Left ventricle myocardium inferior (tissue), 1 donor: ENCODE measurements at places on chromosomes 2 and 18. TPM values are rescaled to one million over a fixed set of nuclear protein-coding genes. Genes with fewer than 3 reads are reported as not detected.

DNA sequence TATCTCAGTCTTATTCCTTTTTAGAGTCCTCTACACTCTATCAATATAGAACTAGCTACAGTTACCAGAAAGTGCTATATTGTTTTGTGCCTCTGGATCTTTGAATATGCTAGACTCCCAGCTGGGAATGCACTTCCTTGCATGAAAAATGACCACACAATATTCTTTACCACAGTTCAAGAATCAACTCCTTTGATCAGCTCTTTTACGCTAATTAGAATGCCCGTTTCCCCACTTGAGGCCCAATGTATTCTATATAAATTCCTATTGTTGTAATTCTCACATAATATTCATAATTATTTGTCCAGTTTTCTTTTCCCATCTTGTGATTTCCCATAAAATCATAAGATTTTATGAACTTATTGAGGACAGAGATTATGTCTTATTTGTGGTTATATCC lies 142.2 kb downstream of the UBE2E3 start:
- no peak for DNase-seq
- no peaks in the 10 kb centered on the region for H3K27me3 ChIP-seq
- H3K4me3 ChIP-seq: no peak overlapping the region
- H3K27ac ChIP-seq: no peak overlapping the region
- H3K36me3 ChIP-seq: no peaks in the 10 kb centered on the region

- H3K27ac ChIP-seq: no peak overlapping the region
- no peak for DNase-seq
- no peaks in the 10 kb centered on the region for H3K4me1 ChIP-seq
- H3K27me3 ChIP-seq: no peaks in the 10 kb centered on the region
- H3K36me3 ChIP-seq: no peaks in the 10 kb centered on the region
Measured at GRCh38 chr2:106085181-106085940, 108.7 kb downstream of the UXS1 start.

- DNase-seq: no peak
- no peak overlapping the region for H3K27ac ChIP-seq
- H3K36me3 ChIP-seq: no peaks in the 10 kb centered on the region
- H3K27me3 ChIP-seq: no peaks in the 10 kb centered on the region
Measured at GRCh38 chr2:145777297-145777696, 1257.4 kb upstream of the ZEB2 start.

GRCh38 chr2:47534179-47534919 lies 131.4 kb downstream of the MSH2 start:
- peaks cover 25% of the 10 kb centered on the region for H3K4me1 ChIP-seq
- DNase-seq: no peak
- H3K36me3 ChIP-seq: no peaks in the 10 kb centered on the region
- H3K27me3 ChIP-seq: no peaks in the 10 kb centered on the region
- H3K4me3 ChIP-seq: no peak overlapping the region

DNA sequence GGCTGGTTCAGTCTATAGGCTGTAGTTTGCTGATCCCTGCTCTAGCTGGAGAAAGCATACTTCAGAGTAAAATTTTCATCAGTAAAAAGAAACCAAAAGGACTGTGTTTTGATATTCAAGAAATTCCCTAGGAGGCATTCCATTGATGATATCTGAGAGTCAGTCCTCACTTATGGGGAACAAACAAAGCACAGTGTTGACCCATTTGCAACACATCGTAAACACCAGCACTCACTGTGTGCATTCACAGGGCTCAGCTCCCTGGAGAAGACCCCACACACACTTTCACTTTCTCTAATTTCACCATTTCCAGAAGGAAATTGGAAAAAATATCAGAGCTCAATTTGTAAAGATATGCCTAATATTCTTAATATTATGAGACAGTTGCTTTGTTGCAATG lies 147.1 kb downstream of the PIEZO2 start:
- no peak overlapping the region for H3K4me3 ChIP-seq
- H3K36me3 ChIP-seq: no peaks in the 10 kb centered on the region
- peaks cover 6% of the 10 kb centered on the region for H3K27me3 ChIP-seq
- H3K27ac ChIP-seq: no peak overlapping the region
- DNase-seq: no peak
- H3K4me1 ChIP-seq: no peaks in the 10 kb centered on the region

SUCLG1 gene
- 292 TPM for total RNA-seq

DNA sequence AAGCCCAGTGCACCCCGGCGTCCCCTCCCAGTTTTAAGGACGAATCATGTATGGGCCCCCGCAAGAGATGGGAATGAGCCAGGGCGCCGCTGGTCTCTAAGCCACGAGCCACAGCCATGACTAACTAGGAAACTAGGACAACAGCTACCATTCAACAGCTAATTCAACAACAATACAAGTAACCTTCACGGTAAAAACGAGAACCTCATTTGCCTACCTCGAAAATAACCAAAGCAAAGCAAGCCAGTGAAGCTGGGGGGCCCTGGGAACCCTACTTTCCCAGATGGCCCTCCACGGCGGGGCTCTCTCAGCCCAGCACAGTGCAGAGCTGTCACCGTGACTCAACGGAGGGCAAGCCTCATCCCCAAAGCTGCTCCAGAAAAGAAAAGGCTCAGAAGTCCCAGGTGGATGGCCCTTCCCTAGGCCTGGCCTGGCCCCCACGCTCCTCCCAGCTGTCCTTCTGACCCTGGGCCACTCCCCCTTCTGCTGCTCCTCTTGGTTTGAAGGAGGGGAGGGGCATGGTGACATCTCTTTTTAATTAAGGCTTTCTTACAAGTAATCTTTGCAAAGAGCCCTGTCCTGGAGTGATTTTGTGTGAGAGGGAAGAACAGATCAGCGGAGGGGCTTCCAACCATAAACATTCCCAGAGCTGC lies 126.3 kb downstream of the HDAC4 start:
- peak overlapping the region; percentile 85 for H3K27ac ChIP-seq
- peak overlapping the region; percentile 49 for H3K4me3 ChIP-seq
- no peak for DNase-seq
- no peaks in the 10 kb centered on the region for H3K27me3 ChIP-seq
- peaks cover 56% of the 10 kb centered on the region for H3K4me1 ChIP-seq
- no peaks in the 10 kb centered on the region for H3K36me3 ChIP-seq

TGFA gene
- total RNA-seq: 1.1 TPM

DPP4 gene
- total RNA-seq: 4.4 TPM

DNA sequence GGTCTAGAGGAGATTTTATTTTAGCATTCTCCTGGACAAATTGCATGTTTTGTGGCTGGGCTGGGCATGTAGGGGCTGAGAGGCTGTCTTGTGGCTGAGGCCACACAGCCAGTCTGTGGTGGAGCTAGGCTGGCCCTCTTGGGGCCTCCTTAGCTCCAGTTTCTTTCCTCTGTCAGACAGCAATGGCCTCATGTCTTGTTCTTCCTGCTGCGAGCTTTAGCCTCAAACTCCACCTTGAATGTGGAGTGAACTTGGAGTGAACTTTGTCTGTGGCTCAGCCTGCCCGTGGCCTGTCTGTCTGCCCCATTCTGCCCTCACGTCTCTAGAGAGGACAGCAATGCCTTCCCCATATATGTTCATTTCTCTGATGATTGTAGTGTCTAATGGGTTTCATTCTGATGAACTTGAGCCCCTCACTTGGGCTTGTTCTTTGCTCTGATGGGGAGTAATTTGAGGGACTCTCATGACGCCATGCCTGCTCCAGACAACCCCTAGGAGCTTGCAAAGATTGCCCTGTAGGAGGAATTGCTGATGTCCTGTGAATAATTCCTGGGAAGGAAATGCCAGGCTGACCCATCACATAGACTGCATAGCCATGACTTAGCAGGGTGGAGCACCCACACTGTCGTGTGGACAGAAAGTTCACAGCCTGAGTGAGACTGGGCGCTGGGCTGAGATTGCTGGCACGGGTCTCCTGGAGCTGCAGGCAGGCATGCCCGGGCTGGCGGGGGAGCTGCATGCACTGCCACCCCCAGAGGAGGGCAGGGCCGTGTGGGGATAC lies 42.6 kb downstream of the ASAP2 start:
- H3K36me3 ChIP-seq: no peaks in the 10 kb centered on the region
- no peaks in the 10 kb centered on the region for H3K27me3 ChIP-seq
- peak overlapping the region; percentile 62 for H3K27ac ChIP-seq
- DNase-seq: no peak

GLI2 gene
- 2.4 TPM for total RNA-seq
